EL (cell line): ENCODE measurements at places on chromosomes 7 and 10.

GRCh38 chr7:73768641-73769480, 1.2 kb downstream of the CLDN3 start:
- DNase-seq, result no peak

GRCh38 chr7:105269397-105269796, 119.3 kb downstream of the SRPK2 start:
- DNase-seq, result no peak

GRCh38 chr7:81857385-81857784, 87.5 kb upstream of the HGF start:
- DNase-seq, result peak; percentile 36

GRCh38 chr10:77261146-77261545, 376.5 kb downstream of the KCNMA1 start:
- no peak for DNase-seq

GRCh38 chr7:43779045-43779812, 20.7 kb downstream of the BLVRA start:
- DNase-seq, result no peak

DNA sequence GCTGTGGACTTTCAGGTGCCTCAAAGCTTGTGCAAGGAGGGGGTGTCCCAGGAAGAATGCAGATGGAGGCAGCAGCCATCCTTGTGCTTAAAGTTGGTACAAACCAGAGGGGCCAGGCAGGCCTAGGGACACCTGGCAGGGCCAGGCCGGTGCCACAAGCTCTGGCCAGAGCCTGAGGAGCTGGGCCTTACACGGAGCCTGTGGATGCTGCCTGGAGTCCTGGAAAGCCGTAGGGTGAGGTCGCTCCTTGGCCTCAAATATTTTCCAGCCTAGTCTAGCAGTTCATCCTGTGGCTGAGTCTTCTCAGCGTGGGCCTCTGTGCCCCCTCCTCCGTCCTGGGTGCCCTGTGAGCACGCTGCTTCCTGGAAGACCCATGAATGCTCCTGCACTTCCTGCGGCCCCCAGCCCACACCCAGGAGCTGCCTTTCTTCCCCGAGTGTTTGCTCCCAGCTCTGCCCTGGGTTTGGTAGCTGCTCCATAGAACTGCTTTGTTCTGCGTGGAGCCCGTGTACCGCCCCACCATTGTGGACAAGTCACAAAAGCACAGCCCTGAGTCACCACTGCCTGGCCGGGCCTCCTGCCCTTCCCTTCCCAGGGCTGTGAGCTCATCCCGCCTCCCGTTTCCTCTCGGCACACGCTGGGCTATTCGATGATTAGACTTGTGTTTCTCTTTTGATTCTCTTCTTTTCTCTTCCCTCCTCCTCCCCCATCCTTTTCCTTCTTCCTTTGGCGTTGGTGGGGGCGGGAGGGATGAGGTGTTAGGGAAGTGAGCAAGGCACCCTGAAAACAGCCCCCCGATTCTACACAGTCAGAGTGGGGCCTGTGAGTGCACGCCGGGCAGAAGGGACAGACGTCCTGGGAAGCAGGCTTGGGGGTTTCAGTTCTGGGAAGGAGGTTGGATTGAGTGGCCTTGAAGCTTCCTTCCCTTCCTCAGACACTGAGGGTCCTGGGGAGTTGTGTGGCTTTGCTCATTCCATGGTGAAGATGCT, 73.2 kb upstream of the SHH start:
- peak; percentile 15 for DNase-seq

DNA sequence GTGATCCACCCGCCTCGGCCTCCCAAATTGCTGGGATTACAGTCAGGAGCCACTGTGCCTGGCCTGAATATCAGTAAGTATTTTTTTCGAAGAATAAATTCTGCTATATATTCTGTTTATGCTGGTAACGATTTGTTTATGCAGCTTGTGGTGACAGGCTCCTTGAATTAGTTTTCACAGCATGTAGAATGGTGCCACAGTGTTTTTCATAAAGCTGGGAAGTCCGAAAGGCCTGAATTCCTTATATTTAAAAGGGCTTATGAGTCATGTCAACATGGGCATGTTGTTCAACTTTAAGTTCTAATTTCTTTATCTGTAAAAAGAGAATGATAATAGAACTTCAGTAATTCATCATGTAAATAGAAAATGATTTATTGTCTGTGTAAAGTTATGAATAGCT, 42.2 kb upstream of the WASL start:
- no peak for DNase-seq

- peak; percentile 27 for DNase-seq
Observed at GRCh38 chr10:8050556-8051108, 3.9 kb upstream of the GATA3 start.

DNA sequence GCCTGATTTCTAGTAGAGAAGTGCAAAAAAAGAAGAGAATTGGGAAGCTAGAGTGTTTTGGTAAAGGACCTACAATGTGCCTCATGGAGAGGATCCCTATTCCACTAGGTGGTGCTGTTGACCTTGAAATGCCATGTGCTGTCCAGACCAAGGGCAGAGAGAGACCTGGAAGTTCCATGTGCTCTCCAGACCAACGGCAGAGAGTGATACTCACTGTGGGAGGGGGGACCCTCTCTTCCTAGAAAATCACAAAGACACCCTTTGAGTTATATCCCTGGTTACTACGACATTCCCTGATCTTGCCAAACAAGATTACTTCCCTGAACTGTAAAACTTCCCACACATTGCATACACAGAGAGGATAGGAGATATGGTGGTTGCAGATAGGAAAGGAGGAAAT, 212.7 kb upstream of the ZNF804B start:
- peak; percentile 1 for DNase-seq

DNA sequence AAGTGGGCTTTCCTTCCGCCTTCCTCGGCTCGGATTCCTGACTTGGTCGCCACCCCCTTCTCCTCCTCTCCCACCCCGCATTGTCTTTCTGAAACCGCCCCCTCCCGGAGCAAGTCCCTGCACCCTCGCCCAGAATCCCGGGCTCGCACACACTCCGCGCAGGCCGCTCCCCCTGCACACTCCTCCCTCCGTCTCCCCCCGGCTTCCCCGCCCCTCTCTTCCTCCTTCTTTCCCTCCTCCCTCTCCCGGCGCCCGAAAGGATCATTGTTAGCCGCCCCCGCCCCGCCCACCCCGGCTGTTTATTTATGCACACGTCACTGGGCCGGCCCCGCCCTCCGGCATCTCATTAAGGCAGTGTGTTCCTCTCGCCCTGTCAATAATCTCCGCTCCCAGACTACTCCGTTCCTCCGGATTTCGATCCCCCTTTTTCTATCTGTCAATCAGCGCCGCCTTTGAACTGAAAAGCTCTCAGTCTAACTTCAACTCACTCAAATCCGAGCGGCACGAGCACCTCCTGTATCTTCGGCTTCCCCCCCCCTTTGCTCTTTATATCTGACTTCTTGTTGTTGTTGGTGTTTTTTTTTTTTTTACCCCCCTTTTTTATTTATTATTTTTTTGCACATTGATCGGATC, at the start of gene TCF7L2:
TCF7L2 (plus strand) TSS at position 373 of the 633 bp plus-strand sequence. CDS start 510 bp downstream, outside the sequence.
- DNase-seq, result peak; percentile 98

GRCh38 chr7:28700096-28700495, 258.0 kb downstream of the TRIL start:
- no peak for DNase-seq

GRCh38 chr7:121793716-121794115, 79.2 kb upstream of the PTPRZ1 start:
- DNase-seq, result no peak

GRCh38 chr7:157016352-157017041, 6.0 kb upstream of the MNX1 start:
- DNase-seq, result no peak

GRCh38 chr7:80611779-80612178, 26.7 kb upstream of the CD36 start:
- DNase-seq, result peak; percentile 62

DNA sequence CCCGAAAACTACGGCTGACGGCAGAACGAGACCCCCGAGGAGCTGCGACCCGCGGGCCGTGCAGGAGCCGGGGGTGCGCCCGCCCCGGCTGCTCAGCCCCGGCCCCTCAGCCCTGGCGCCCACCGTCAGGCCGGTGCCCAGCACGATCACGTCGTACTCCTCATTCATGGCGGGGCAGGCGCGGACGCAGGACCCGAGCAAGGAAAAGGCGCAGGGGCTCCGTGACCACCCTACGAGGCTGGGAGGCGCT, 218 bp downstream of the GDI2 start:
- DNase-seq, result no peak

DNA sequence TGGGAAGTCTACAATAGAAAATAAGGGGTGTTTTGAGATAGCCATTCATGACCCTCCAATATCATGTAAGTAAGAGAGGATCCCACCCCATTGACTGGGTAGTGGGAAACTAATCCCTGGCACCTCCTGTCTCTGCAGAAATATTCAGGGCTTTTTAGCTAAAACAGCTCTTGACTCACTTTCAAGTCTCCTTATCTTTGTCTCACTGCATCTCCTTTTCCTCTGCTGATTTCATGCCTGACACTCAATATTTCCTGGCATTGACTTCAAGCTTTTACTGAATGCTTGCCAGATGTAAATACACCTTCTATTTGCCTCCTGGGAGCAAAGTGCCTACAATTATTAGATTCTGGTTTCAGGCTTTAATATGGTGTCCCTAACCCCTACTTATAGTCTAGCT, 57.1 kb downstream of the CHRM2 start:
- no peak for DNase-seq

DNA sequence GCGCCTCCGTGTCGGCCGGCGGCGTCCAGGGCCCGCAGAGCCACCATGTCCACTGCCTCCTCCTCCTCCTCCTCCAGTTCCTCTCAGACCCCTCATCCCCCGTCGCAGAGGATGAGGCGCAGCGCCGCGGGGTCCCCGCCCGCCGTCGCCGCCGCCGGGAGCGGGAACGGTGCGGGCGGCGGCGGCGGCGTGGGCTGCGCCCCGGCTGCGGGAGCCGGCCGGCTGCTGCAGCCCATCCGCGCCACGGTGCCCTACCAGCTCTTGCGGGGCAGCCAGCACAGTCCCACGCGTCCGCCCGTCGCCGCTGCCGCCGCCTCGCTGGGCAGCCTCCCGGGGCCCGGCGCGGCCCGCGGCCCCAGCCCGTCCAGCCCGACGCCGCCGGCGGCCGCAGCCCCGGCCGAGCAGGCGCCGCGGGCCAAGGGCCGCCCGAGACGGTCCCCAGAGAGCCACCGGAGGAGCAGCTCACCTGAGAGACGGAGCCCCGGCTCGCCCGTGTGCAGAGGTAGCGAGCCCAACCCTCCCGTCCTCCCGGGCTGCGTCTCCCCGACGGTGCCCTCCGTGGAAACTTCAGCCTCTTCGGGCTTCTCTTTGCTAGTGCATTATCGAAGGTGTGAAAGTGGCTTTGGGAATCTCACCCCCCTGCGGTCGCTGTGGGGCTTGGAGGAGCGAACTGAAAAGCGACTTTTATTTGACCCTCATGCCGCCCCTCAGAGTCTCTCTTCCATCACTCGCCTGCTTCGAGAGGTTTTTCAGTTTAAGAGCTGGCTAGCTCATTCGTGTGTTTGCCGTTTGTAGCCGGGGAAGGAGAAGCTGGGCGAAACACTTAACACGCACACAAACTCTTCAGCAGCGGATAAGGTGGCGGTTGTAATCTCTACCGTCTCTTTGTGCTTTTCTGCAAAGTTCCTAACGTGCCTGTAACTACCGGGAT, 975 bp downstream of the GLCCI1 start:
- peak; percentile 60 for DNase-seq

- DNase-seq, result no peak
Observed at GRCh38 chr7:76073335-76073990, 25.6 kb downstream of the MDH2 start.

- no peak for DNase-seq
Observed at GRCh38 chr7:21500117-21500832, 42.6 kb upstream of the DNAH11 start.

GRCh38 chr10:61784354-61785133, 117.0 kb upstream of the ARID5B start:
- DNase-seq, result no peak

DNA sequence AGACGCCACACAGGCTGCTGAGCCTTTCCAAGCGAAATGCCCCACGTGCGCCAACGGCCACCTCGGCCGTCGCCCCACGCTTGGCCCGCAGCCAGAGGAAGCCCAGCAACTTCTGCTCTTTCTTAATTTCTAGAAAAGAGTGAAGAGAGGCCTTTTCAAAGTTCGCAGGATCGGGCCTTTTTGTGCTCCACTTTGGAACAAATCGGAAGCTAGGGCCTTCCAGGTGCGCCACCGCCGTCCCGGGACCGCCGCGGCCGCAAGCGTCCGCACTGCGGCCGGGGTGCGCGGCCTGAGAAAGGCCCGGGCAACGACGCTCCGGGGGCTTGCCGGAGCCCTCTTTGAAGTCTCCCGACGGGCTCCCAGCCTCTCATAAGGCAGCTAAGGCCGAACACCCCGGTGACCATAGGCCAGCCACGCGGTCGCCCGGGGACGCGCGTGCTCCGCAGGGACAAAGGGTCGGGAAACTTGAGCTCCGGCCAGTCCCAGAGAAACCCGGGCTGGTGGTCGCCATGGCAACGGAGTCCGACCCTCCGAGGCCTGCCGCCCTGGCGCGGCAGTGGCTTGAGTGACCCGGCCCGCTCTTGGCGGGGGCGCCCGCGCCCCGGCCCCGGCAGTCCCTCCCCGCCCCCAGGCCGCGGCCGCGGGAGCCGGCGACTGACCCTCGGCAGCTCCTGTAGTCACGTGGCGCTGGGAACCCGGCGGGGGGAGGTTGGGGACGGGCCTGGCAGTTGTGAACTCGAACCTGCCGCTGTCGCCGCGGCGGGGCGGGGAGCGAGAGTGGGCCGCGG, at the start of gene REPIN1:
REPIN1 (plus strand) TSS at position 727 of the 788 bp plus-strand sequence. CDS start 890 bp downstream, outside the sequence.
- peak; percentile 79 for DNase-seq

GRCh38 chr10:62414359-62414758, 40.2 kb downstream of the ZNF365 start:
- DNase-seq, result no peak

DNA sequence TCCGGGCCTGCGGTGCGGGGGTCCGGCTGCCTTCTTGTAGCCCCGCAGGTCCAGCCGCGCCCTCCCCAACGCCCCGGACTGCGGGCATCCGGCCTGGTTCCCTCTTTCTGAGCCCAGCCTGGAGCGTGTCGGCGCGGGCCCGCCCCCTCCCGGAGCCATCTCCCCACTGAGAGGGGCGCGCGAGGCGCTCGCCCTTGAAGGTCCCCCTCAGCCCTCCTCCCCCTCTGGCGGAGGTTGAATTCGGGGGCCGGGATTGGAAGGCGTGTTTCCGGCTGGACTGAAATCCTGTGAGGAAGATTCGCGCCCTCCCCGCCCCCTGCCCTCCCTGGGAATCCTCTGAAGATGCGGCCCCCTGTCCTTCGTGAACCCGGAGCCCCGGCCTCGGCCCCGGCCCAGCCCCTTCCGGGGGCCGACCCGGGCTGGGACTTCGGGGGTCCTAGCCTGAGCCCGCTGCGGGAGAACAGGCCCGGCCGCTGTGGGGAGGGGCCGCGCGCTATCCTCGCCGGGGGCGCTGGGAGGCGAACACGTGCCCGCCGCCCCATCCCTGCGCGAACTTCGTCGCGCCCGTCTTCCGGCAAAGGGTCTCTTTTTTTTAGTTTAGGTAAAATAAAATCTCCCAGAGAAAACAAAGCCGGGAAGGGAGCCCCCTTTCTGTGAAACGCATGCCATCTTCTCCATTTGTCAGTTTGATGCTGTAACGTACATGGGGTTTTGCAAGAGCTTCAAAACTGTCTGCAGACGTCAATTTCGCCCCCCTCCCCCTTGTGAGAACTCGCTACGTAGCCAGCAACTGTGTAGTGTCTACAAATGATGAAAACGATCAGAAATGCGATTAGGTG, 636 bp downstream of the PDCD4 start:
- peak; percentile 80 for DNase-seq
